ENCODE measurements at places on chromosomes 12 and 14. TPM values are rescaled to one million over a fixed set of nuclear protein-coding genes. Genes with fewer than 3 reads are reported as not detected.

DNA sequence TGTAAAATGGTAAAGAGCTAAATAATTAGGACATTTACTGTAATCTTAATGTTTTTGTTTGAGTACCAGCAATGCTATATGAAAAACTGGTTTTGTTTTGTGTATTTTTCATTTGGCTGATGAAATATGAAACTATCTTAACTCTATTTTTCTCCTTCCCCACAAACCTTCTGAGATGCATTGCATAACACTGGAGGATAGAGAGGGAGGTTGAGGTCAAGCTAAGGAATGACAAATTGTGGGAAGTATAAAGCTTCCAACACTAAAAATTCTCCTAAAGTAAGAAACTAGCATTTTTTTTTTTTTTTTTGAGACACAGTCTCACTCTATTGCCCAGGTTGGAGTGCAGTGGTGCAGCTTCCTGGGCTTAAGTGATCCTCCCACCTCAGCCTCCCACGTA is 31.5 kb upstream of the SRP54 start:
- peak; percentile 71 for DNase-seq

GRCh38 chr12:131511391-131511802 is 199.5 kb upstream of the SFSWAP start:
- DNase-seq, result no peak

Gene GYS2
- not detected for total RNA-seq

Gene VCPKMT
- 2.5 TPM for total RNA-seq

GRCh38 chr12:2311020-2311778 is 258.4 kb downstream of the CACNA1C start:
- peak; percentile 80 for DNase-seq

DNA sequence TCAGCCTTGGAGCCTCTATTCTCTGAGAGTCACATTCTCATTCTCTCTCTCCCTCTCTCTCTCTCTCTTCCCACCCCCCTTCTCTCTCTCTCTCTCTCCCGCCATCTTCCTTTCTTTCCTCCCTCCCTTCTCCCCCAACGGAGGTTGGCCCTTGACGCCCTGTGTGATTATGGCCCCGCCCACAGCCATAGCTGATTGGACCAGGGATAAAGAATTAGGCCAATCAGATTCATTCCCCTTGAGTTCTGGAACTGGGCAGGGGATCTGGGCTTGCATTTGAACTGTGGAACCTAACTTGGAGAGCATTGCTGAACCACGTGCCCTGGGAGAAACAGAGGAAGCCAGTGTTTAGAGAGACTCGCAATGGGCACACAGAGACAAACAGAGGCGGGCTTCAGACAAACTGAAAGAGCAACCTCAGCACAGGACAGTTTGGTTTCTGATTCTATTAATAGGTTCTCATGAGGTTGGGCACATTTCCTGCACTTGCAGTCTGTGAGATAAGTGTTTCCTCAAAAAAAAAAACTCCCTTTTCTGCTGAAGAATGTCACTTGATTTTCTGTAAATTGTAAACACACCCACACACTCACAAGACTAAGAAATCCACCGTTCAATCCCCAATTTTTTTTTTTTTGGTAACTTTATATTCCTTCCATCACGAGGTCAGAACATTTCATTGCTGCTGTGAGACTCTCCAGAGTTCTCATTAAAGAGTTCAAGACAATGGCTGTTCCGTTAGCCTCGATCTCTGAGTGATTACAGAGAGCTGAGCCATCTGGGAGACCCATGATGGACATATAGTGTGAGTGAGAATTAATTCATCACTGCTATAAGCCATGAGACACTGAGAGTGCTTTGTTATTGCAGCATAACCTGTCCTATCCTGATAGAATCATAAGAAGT is 3.5 kb upstream of the P2RX7 start:
- peak; percentile 27 for DNase-seq

Gene HSPB8
- 12.9 TPM for total RNA-seq

Gene CCDC196
- total RNA-seq, result not detected

GRCh38 chr14:81172353-81172752 is 48.4 kb downstream of the GTF2A1 start:
- DNase-seq, result peak; percentile 30

DNA sequence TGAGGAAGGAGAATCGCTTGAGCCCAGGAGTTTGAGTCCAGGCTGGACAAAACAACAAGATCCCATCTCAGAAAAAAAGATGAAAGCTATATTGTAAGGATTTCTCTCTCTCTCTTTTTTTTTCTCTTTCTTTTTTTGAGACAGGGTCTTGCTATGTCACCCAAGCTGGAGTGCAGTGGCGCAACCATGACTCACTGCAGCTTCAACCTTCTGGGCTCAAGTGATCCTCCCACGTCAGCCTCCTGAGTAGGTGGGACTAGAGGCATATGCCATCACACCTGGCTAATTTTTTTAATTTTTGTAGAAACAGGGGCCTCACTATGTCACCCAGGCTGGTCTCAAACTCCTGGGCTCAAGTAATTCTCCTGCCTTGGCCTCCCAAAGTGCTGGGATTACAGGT is 5.8 kb upstream of the MRPL42 start:
- DNase-seq, result no peak
